ENCODE measurements at places on chromosomes 4 and X.

GRCh38 chr4:6298035-6298434, 28.4 kb downstream of the WFS1 start:
- DNase-seq = no peak

- DNase-seq = no peak
These were observed 88.7 kb upstream of the ELOVL6 start for GRCh38 chr4:110287130-110287529.

- DNase-seq = no peak
These were observed 106.6 kb upstream of the PDE5A start for GRCh38 chr4:119735165-119735651.

- no peak for DNase-seq
These were observed 27.6 kb downstream of the HTRA3 start for GRCh38 chr4:8297141-8297601.

- DNase-seq = no peak
These were observed 221.5 kb upstream of the RPL34 start for GRCh38 chr4:108398836-108399235.

DNA sequence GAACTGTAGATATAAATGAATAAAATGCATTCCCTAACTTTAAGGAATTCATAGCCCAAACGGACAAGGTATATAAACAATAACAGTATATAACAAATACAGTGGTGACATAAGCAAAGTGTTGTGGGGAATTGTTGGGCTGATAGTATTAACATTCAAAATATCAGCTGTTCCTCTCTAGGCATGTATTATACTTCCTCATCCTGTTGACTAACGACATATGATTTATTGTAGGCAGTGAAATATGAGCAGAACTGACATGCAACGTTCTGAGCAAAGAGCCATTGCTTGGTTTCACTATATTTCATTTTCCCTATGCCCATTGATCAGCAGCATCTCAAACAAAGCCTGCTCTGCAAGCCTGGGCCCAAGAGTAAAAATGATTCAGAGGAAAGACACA, 143.9 kb downstream of the PTCHD1 start:
- DNase-seq = no peak

- DNase-seq = no peak
These were observed 89.2 kb downstream of the WDFY3 start for GRCh38 chr4:84877051-84877833.

GRCh38 chr4:1208266-1208961, 36.0 kb upstream of the SPON2 start:
- DNase-seq = no peak

GRCh38 chr4:177461606-177462005, 19.4 kb upstream of the AGA start:
- no peak for DNase-seq

Data from activated T-helper 1 cell treated with anti-CD3 and anti-CD28 coated beads, Interleukin-2, amount 50 U/mL, for 16 hours (primary cell).